Stimulated activated CD4-positive, alpha-beta T cell treated with anti-CD3 and anti-CD28 coated beads, Interleukin-1b, Interleukin-23, amount 100 ng/mL, for 1 hour (primary cell): ENCODE measurements at places on chromosomes 6 and 20.

DNA sequence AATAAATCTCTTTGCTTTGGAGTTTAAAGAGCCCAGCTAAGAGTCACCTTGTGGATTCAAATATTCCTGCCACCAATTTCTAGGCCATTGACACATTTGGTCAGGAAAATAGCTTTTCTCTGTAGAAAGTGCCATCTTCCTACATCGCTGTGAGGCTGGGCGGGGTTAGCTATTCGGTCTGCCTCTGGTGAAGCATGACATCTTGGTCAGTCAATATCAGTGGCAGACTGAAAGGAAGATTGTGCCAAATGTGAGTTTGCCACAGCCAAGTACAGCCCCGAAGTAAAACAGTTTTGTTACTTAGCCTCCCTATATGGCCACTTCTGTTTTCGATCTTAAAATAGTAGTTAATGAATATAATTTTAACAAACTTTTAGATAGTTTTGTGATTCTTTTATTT is 65.5 kb upstream of the FABP7 start:
- no peak for DNase-seq

DNA sequence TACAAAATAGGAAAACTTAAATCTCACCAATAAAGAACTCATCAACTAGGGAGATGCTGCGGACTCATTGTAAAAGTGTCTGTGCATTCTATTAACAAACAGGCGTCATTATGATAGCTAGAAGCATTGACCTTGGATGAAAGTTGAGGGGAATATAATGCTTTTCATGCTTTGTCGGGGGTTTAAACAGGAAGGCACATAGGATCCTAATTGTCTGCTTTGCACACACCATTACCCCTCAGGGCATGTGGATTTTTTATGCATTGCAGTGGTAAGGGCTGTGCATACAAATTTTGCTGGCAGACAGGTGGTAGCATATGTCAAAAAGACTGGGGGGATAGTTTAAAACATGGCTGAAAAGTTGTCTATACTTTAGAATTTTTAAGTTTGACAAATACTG is 447.9 kb upstream of the PLCB4 start:
- DNase-seq: no peak

GRCh38 chr6:132314432-132314831 is 86.8 kb downstream of the MOXD1 start:
- DNase-seq: no peak

DNA sequence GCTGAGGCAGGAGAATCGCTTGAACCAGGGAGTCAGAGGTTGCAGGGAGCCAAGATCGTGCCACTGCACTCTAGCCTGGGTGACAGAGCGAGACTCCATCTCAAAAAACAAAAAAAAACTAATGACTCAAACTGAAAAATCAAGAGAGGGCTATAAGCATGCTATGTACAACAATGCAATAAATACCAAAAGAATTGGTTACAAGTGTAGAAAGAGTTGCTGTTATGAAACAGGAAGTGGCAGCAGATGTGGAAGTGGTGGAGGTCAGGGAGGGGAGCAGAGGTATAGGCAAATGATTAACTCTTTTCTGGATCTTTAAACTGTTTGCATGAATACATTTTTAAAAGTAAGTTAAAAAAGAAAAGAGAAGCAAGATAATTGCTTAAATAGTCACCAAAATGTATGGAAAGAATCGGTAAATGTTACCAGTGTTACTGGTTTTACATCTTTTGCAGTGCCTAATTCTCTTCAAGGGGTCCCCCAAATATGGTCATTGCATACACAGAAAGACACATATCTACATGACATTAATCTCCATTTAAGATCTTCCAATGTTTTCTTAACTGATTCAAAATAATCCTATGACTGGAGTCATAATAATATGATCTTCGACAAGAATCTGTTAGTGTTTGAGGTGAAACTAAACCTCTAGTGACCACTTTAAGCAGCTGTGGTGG is 15.0 kb downstream of the CALHM6 start:
- no peak for DNase-seq

- no peak for DNase-seq
These were observed 11.8 kb downstream of the THBS2 start for GRCh38 chr6:169241688-169242350.

DNA sequence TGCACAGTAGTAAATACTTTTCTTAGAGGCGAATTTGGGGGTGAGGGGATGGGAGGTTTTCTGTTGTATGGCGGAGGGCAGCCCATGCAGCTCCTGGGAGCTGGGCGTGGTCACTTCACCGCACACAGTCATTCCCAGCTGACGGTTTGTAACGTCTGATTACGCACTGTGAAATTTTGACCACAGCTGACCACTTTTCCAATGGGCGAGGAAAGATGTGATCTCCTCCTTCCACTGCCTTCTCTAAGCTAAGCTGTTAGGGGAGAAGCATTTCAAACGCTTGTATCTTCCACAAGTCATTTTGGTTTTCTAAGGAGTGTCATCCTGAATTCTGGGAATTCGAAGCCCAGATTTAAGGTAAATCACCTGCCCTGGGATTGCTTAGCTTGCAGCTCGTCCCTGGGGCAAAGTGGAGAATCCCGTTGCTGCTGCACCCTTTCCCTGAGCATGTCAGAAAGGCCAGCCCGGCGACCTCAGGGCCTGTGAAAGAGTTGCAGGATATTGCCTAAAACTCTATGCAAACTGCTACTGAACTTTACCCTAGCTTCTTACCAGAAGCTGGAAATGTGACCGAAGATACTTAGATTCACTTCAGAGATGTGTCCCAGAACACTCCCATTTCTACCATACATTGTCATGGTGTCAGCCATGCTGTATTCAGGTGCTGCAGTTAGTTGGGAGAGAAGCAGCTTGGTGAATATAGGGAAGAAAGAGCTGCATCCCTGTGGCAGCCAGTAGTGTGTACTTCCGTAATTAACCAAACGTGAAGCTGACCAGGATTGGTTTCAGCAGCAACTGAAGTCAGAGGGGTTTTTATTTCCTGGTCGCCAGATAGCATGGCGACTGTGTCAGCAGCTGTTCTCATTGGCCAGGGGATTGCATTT is 58.9 kb downstream of the RREB1 start:
- DNase-seq: no peak

- DNase-seq: no peak
These were observed 37.6 kb downstream of the LAMP5 start for GRCh38 chr20:9551808-9552550.

DNA sequence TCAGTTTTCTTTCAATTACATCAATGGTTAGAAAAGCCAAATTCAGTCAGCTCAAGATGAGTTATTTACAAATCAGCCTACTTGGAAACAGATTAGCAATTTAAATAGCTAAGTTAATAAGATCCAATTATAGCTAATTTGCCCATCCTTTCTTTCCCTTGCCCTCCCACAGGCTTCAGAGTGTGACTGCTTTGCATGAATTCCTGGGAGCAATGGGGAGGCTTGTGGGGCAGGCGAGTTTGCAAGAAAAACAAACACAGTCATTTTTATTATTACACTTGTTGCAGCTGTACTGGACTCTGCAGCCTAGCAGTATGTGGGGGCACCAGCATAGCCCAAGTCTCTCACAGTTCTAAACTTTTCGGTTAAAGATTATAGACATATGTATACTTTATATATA is 219.0 kb downstream of the NKAIN2 start:
- DNase-seq: no peak

GRCh38 chr6:137043710-137044365 is 927 bp downstream of the IL20RA start:
- no peak for DNase-seq

DNA sequence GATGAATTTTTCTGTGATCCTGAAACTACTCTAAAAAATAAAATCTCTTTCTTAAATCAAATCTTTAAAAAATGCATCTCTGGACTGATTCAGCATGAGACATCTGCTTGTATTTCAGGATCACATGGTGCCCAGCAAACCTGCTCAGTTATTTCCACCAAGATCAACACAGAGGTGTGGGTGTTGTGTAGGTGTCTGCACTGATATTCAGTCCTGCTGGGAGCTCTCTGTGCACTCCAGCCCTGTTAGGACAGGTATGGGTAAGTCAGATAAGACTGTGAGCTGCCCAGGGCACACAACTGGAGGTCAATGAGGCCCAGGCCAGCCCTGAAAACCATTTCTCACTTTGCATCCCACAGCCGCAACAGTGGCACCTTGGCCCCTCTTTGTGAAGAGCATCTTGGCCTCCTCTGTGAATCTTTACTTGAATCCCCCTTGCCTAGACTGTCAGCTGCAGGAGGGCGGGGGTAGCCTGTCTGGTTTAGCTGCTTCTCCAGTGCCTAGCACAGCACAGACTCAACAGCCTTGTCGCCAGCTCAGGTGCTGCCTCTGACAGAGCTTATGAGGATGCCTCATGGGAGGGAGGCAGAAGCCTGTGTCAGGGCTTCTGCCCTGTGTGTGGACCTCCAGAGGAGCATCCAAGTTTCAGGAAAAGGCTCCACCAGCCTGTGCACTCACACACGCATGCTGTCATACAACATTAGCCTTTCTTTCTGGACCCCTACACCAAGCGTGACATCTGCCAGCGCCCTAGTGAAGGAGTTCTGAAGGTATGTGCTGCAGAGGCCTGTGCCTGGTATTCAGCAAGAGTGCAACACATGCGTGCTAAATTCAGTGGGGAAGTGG is 187.6 kb upstream of the CST7 start:
- no peak for DNase-seq

- no peak for DNase-seq
These were observed 1092.3 kb downstream of the KHDRBS2 start for GRCh38 chr6:61193771-61194170.

GRCh38 chr6:8579372-8579771 is 144.0 kb upstream of the SLC35B3 start:
- no peak for DNase-seq

DNA sequence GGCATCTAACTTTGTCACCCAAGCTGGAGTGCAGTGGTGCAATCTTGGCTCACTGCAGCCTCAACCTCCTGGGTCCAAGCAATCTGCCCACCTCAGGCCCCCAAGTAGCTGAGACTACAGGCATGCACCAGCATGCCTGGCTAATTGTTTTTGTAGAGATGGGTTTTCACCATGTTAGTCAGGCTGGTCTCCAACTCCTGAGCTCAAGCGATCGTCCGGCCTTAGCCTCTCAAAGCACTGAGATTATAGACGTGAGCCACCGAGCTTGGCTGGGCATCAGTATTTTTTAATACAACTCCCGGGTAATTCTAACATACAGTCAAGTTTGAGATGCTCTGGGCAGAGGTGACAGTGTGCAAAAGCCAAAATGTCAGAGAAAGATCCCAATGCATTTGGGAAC is 73.5 kb downstream of the NFATC2 start:
- no peak for DNase-seq

GRCh38 chr6:34170346-34170745 is 24.5 kb upstream of the GRM4 start:
- no peak for DNase-seq

DNA sequence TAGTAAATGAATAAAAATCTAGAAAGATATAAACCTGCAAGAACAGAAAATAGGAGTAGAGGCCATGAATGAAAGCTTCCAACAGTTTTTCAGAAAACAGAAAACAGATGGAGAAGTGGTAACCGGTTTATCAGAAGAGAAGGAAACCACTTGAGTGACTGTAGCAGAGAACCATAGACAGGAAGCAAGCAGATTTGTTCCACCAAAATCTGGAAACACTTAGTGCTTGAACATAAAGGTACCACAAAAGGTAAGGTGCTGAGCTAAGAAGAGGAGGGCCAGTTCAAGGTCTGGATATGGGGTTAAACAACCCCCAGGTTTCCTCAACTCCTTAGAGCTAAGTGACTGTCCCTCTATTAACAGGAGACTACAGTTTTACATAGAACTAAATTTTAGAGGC is 9.2 kb upstream of the KIAA0319 start:
- DNase-seq: no peak

DNA sequence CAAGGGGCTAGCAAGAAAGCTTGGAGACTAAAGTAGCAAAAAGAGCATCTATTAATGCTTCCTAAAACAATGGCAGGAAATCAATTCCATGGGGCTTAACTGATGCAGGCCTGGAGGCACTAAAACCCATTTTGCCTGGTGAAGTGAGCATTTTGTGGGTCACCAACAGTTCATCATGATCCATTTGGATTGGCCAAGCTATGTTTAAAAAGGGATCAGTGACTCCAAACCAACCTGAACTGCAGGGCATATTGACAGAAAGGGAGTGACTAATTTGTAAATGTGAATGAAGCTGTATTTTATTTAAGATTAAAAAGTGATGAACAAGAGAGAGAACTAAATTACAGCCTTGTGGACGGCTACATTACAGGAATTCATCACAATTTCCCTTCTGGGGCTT is 132.0 kb downstream of the PCSK2 start:
- DNase-seq: no peak

GRCh38 chr6:16243055-16243454 is 4.7 kb downstream of the GMPR start:
- no peak for DNase-seq

GRCh38 chr6:1952740-1953360 is 292.6 kb downstream of the GMDS start:
- DNase-seq: no peak

GRCh38 chr6:13243033-13243432 is 85.3 kb downstream of the TBC1D7 start:
- DNase-seq: no peak

DNA sequence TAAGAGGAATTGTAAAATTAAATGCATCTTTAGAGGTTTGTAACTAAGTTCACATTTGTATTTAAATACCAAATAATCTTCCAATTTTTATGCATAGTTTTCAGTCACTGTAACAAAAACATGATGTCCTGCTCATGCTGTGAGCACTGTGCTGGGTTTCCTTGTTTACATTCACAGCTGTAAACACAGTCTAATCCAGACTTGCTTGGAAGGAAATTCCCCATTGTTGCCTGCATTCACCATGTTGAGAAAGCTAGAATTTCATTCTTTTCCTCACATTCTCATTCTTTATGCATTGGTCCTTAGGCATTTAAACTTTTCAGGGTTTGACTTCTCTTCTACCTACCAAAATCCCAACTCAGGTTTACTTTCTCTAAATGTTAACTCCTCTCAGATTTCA is 242.0 kb upstream of the TBX18 start:
- no peak for DNase-seq

- no peak for DNase-seq
These were observed 4.8 kb upstream of the NTSR1 start for GRCh38 chr20:62703853-62704228.

DNA sequence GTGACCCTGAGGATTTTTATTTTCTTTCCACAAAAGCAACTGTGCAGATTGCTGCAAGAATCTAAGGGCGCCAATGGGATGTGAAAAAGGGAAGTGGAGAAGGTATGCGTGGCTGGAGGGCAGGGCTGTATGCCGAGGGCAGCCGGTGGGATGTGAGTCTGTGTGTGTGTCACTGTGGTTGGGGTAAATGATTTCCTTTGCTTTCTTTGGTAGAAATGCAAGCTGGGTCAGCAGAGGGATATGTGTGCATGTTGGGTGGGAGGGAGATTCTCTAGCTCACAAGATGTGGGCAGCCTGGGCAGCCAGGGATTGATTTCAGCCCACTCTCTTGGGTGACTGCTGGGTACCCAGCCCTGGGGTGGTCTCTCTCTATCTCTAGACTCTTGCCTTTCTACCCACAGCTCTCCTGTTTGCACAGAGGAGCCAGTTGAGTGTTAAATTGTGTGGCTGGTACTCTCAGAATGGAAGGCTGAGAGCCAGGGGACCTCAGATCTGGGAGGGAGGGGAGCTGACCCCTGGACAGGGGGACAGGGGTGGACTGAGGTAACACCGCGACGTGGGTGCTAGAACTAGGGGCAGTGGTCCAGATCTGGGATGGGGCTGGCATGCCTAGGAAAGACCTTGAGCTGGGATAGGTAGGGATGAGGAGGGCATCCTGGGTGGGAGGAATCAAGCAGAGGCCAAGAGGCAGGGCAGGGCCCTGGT is 136.8 kb upstream of the RNF24 start:
- no peak for DNase-seq

- no peak for DNase-seq
These were observed 17.1 kb upstream of the HELZ2 start for GRCh38 chr20:63591147-63591533.

- no peak for DNase-seq
These were observed at the start of gene PRELID3B for GRCh38 chr20:59042151-59042795. Gene PRELID3B (minus strand): TSS chr20:59042786. CDS start chr20:59042730, 56 bp downstream.

GRCh38 chr6:15977050-15977449 is 151.8 kb upstream of the MYLIP start:
- no peak for DNase-seq
